ENCODE measurements at places on chromosomes 4 and X.

- DNase-seq: no peak
Observed at GRCh38 chrX:19372547-19373331, 29.0 kb downstream of the PDHA1 start.

- DNase-seq: no peak
Observed at GRCh38 chr4:89922848-89923416, 28.3 kb downstream of the MMRN1 start.

DNA sequence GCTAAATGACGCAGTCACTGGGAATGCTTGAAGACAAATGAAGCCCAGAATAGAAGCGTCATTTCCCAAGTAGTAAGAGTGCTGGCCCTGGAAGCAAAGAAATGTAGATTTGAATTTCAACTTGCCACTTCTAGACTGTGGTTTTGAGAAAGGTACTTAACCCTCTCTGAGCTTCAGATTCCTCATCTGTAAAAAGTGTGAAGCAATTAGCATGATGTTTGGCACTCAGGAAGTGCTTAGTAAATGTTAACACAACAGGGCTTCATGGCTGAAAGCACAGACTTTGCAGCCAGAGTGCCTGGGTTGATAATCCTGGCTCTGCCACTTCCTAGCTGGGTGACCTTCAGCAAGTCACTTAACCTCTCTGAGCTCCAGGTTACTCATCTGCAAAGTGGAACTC lies 147.4 kb upstream of the RPS6KA3 start:
- DNase-seq: no peak

DNA sequence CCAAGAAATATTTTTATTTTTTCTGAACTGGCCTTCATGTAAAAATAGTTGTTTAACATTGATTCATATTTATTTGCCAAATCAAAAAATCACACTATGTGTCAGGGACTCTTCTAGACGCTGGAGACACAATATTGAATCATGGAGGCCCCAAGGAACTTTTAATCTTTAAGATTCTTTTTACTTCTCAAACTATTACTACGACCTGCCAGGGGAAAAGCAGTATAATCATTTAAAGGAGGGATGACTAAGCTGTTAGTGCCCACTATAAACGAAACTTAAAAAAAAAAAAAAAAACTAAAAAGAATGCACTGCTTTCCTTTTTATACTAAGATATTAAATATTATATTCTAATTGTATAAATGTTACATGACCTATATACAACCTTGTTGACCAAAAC lies 84.7 kb downstream of the PPA2 start:
- no peak for DNase-seq

DNA sequence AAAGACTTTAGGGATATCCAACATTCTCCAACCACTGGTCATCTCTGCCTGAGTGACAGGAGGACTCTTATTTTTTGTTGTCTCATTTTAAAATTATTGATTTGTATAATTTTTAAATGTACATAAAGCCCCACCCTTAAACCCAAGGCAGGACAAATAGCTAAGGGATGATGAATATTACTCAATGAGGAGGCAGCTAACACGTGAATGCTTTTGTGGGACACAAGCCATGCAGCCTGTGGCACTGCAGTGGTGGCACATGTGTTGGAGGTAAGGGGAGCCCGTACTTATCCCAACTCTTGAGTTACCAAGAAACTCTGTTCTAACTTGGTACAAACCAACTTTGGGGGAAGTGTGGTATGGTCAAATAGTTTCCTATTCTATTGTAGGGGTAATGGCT lies 19.5 kb downstream of the MID1IP1 start:
- DNase-seq: no peak
